H4 (cell line): ENCODE measurements at places on chromosomes 16 and 17. TPM values are rescaled to one million over a fixed set of nuclear protein-coding genes. Genes with fewer than 3 reads are reported as not detected.

DNA sequence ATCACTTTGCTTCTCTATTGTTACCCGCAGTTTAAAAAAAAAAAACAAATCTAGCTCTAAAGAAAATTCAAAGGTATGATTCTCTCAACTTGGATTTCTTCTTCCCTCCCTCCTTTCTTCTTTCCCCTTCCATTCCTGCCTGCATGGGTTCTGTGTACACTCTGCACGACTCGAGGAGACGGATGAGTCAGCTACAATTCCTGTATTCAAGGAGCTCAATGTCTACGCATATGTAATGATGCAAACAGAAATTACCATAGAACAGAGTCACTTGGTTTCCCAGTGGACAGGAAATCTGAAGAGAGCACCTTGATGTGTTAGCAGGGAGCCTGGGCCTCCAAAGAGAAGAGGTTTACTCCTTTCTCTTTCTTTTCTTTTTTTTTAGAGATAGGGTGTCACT, 92.3 kb downstream of the VPS53 start:
- peak; percentile 77 for DNase-seq

Gene FAM83G
- 4.4 and 5.9 TPM in 2 replicates for total RNA-seq

Gene HAGH
- 18.4 and 31.3 TPM in 2 replicates for total RNA-seq

DNA sequence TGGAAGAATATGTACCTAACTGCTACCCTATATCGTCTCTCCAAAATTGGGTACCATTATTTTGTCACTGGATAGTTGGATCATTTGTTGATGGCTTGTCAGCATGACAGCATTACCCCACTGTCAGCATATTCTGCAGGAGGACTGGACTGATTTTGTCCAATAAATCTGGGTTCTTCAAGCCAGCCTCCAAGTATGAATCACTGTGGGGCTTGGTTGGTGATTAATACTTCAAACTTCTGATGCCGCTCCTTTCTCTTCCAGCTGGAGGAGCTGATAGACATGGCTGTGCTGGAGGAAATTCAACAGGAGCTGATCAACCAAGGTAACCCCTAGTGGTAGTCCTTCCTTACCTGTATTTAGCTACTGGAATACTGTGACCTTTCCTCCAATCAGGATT, 2.5 kb downstream of the RPAIN start:
- no peak for DNase-seq

DNA sequence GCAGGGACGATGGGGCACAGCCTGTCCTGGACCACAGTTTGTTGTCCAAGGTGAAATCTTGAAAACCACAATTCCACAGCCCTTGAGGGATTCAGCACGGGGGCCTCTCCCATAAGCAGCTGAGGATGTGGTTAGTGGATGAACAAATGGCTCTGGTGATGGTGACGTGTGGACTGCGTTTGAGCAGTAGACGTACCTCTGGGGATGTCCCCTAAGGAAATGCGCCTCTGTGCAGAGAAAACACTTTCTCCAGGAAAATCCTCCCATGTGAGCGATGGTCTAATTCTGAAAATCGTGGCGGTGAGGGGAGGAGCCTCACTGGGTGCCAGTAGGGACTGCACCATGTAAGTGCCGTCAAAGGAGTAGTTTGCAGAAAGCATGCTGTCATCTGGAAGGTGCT, 2.7 kb upstream of the SEPTIN12 start:
- DNase-seq, result peak; percentile 41

- DNase-seq, result no peak
These were observed 467.7 kb upstream of the GOT2 start for GRCh38 chr16:59201821-59202220.

- DNase-seq, result no peak
These were observed 132.3 kb downstream of the TMEM132E start for GRCh38 chr17:34711646-34712045.
